ENCODE measurements at places on chromosomes 3 and 15.

DNA sequence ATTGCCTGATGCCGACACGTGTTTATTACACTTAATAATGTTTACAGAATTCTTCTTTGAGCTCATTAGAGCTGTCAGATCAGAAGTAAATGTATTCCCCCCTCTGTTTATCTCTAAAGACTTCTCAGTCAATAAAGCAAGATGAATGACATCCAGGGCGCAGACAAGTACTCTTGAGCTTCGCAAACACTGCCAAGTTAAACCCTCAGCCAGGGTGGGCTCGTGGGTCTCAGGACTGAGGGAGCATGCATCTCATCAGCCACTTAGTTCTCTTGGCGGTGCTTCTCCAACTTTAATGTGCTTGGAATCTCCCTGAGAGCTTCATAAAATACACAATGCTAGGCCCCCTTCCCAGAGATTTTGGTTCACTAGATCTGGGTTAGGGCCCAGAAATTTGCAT is 333.9 kb upstream of the THRB start:
- DNase-seq = no peak

DNA sequence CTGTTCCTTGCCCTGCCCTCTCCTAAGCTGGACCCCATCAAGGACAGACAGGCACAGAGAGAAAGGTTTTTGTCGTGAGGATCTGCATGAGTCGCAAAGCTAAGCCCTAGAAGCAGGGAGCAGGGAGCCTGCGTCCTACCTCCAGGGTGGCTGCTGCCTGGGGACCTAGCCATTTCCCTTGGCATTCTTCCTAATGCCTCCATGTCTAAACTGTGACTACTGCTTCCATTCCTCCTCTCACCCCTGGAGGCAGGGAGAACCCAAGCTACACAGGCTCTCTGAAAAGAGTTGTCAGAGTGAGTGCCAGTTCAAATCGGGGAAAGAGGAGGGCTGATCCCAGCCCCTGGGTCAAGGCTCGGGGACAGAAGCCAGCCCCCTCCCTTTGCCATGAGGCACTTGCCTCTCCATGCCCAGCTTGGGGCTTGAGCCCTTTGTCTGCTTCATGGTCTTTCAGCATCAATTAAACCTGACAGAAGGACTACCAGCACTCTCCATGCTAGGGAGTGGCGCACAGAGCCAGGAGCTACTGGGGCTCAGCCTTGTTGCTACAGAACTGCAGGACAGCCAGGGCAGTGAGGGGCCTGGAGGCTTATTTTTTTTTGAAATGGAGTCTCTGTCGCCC is 2.4 kb downstream of the GCHFR start:
- DNase-seq = no peak

DNA sequence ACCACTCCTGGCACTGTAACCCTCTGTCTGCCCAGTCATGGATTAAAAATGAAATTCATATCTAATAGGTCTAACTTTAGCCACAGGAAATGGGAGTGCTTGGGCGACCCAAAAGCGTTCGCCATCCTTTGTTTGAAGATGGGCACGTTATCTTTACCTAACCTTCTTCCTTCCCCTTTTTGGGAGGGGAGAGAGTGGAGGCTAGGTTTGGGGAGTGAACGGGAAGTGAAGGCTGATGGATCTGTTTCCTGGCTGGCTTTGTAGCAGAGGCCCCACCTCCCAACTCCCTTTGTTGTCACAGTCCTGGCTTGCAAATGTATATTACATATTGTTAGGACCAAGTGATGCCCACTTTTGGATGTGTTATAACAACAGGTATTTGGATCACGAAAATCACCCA is 98.1 kb upstream of the ARHGEF3 start:
- no peak for DNase-seq

DNA sequence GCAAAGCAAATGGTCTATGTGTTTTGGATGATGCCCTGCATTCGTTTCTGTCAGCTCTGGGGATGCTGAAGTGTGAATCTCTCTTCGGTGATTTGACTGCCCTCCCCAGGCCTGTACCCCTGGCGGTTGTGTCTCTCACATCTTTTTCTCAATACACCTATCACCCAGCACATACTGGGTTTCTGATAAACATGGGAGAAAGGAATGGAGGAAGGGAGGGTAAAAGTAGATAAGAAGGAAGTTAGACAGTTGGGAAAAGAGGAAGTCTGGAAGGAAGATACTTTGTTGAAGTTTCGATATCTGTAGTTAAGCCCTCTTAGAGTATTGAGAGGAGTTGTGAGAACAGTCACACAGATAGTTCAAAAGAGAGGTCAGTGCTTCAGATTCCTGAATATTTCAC is 35.8 kb upstream of the LRTM1 start:
- no peak for DNase-seq

DNA sequence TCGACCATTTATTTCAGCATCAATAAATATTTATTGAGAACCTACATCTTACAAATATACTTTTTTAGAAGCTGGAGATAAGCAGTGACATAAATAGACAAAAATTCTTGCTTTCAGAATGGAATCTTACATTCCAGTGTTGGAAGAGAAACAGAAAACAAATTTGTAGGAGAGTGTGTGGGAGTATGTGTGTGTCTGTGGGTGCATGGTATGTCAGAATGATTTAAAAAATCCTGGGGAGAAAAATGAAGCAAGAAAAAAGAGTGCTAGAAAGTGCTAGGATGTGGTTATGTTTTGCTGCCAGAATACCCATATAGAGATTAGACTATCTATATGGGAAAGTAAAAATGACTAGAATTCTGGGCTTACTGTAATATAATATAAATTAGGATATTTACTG is 561.7 kb upstream of the SGO1 start:
- DNase-seq = no peak

DNA sequence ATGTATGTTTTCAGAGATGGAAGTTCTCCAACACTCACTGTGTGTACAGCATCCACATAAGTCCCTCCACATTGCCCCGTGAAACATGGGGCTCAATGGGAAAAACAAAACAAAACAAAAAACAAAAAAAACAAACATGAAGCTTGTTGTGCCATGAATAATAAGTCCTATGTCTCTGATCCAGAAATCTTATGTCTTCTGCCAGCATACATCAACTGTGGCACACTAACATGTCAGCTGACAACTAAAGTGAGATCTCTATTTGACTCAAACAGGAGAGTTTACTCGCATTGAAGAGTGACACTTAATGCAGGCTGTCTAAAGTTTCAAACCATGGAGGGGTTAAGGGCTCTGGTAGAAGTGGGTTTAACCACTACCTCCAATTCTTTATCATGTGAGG is 180.2 kb upstream of the ROBO1 start:
- DNase-seq = no peak

DNA sequence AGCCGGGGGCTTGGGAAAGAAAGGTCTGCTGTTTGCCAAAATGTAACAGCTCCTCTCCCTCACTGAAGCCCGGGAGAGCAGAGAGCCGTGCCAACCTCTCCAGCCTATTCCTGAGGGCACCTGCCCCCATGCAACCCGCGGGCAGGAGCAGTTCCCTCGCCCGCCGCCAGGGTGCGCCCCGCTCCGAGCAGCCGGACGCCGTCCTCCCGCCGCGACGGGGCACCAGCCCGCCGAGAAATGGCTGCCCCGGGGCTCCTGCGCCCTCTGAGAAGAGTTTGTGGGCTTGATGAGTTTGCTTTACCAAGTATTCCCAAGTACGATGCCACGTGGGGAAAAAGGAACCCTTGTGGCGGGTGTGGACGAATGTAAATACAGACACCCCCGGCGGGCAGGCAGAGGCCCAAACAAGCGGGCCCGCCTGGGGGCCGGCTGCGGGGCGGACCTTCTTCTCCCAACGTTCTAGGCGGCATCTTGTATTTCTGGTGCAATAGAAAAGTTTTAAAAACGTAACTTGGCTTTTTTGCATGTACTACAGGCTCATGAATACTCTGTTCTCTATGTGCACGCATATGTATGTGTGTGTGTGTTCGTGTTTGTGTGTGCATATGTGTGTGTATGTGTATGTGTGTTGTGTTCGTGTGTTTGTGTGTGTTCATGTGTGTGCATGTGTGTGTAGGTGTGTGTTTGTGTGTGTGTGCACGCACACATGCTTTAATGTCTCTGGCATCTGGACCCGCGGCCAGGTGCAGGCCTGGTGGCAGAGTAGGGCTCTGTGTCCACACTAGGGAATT is 162.9 kb downstream of the CHSY1 start:
- DNase-seq = no peak

GRCh38 chr15:68377766-68378165 is 54.2 kb downstream of the ITGA11 start:
- DNase-seq = no peak

DNA sequence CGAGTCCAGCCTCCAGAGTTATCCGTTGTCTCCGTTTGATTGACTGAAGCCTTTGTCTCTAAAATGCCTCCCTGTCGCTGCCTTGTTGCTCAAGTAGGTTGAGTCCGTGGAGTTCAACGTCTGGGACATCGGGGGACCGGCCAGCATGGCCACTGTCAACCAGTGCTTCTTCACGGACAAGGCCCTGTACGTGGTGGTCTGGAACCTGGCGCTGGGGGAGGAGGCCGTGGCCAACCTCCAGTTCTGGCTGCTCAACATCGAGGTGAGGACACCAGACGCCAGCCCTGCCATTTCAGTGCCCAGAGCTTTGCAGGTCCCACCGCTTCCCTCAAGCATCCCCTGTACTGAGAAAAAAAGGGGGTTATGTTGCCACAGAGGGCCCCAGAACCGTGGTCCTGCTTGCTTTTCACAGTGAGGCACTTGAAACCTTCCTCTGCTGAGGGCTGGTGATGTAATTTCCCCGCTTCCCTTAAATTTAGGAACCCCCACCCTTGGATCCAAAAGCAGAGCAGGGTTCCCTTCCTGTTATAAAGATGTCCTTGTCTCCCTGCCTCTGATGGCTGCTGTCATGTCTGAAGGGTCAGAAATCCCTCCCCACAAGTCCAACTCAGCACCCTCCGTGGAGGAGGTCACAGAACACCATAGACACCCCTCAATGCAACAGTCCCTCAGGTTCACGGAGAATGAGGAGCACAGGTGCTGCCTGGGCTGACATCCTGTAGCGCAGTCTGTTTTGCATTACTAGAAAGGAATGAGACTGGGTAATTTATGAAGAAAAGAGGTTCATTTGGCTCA is 105.7 kb downstream of the LRRK1 start:
- DNase-seq = no peak

- no peak for DNase-seq
These were observed 46.4 kb downstream of the DNASE1L3 start for GRCh38 chr3:58164199-58164879.

- DNase-seq = no peak
These were observed 2.8 kb upstream of the BCL6 start for GRCh38 chr3:187748050-187748481.

GRCh38 chr3:61875046-61875844 is 313.9 kb downstream of the PTPRG start:
- no peak for DNase-seq

GRCh38 chr3:122003112-122003511 is 18.9 kb downstream of the ILDR1 start:
- no peak for DNase-seq

DNA sequence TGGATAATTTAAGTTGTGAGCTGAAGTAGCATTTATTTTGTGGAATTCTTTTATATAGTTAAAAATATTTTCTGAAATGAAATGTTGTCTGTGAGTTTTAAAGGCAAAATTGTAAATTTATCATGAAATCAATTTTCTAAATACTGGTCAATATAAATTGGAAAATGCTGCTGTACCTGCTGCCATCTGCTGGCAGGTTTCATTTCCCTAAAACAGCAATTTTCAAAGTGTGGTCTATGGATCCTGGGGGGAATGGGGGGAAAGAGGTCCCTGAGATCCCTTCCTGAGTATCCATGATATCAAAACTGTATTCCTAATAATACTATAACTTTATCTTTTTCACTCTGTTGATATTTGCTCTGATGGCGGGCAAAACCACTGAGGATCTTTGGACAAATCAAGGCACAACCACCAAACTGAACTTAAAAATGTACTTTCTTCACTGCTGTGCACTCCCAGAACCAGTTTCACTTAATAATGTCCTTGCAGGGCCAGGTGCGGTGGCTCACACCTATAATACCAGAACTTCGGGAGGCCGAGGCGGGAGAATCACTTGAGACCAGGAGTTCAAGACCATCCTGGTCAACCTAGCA is 17.2 kb upstream of the CCR4 start:
- DNase-seq = no peak

GRCh38 chr15:26438718-26439117 is 334.1 kb downstream of the GABRB3 start:
- no peak for DNase-seq

DNA sequence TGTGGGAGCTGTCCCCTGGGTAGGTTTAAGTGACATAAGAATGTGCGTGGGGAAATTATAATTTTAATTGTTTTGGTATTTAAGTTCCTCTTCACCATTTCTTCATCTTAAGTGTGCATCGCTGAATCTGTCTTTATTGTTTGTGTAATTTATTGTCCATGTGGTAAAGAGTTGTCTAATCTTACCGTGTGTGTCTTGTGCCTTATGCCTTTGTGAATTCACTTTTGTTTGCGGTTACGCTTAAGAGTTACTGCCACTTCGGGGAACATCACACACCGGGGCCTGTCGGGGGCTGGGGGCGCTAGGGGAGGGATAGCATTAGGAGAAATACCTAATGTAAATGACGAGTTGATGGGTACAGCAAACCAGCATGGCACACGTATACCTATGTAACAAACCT is 767 bp downstream of the WDR48 start:
- no peak for DNase-seq

DNA sequence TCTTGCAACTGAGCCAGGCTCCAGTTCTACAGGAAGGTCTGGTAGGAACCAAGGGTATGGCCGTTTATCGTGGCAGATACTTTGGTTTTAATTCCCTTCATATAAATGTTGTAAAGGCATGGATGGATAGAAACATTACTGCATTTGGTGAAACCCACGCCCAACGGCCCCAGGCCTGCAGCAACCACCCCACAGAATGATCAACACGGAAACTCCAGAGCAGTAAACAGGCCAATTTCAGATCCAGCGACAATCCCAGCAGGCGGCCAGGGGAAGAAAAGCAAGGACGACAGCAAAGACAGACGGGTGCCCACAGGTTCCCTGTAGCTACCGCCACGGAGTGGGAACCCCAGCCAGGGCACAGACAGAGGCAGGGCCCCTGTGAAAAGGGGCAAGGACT is 32.6 kb upstream of the PCSK6 start:
- no peak for DNase-seq

- DNase-seq = no peak
These were observed 29.1 kb downstream of the SLC6A6 start for GRCh38 chr3:14431452-14431916.

GRCh38 chr3:37631686-37632085 is 230.0 kb upstream of the CTDSPL start:
- no peak for DNase-seq

GRCh38 chr3:41847679-41848078 is 114.2 kb downstream of the ULK4 start:
- no peak for DNase-seq

DNA sequence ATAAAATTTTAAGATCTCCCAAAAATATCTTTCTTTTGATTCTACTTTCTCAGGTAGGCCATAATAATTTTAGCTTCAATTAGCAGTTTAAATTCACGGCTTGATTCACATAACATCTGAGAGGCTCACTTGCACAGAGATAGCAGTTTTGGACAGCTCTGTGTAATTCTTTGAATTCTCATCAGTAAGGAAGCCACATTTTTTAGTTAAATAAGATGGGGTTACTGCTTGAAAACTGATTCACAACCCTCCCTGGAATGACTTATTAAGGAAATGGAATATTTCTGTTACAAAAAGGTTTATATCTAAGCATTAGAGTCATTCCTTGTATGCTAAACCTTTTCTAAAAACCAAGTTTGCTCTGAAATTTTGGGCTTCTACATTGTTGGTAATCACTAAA is 212.7 kb downstream of the ALCAM start:
- no peak for DNase-seq

GRCh38 chr3:156551261-156551660 is 3.7 kb downstream of the SSR3 start:
- no peak for DNase-seq

- DNase-seq = no peak
These were observed 49.4 kb upstream of the HES1 start for GRCh38 chr3:194086388-194087075.
